RKO (cell line): ENCODE measurements at places on chromosomes 2 and 18.

GRCh38 chr2:97355887-97356286 lies 233.8 kb downstream of the ANKRD36B start:
- no peak for DNase-seq

DNA sequence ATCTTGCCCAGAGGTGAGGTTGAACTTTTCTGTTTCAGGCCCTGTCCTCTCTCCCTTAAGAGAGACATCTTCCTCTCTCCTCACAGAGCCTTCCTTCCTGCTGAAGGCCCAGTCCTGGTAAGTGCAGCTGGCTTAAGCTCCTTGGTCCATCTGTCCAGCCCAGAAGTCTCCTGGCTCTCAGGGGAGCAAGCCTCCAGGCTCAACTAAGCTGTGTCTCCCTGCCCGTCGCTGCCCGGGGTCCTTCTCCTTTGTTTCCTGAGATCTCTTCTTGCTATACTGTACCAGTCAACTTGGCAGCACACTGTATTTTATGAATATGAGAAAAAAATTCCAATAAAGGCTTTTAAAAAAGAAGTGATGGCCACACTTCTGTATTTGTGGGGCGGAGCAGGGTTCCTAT lies 77.4 kb downstream of the KCNF1 start:
- DNase-seq = no peak

- no peak for DNase-seq
Observed at GRCh38 chr2:230767862-230768388, 55.3 kb downstream of the CAB39 start.

DNA sequence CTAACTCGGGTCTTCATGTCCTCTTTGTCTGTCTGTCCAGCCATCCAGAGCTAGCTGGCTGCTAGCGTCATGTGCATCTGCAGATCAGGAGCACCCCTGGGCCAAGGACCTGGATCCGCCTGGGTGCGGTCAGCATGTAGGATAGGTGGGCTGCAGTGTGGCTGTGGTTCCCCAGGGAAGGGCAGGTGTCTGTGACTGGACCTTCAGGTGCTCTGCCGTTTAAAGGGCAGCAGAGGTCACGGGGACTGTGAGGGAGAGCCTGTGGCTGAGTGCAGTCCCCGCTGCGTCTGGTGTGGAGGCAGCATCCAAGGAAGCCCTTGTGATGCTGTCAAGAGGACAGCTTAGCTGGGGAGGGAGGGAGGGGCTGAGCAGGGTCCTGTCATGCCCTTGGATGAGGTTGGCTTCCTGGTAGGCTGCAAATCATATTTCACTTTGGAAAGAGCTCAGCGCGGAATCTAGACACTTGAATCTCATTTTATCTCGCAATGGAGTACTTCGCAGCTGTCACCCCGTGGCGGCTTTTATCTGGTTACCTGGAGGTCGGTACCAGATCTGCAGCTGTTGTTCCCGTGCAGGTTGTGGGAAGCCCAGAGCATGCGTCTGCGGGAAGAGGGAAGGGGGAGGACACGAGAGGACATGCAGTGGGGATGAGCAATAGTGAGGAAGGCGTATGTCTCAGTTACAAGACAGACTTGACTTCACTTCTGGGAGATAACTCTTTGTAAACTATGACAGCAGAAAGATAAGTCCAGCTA lies 5.9 kb upstream of the RALB start:
- DNase-seq = no peak

DNA sequence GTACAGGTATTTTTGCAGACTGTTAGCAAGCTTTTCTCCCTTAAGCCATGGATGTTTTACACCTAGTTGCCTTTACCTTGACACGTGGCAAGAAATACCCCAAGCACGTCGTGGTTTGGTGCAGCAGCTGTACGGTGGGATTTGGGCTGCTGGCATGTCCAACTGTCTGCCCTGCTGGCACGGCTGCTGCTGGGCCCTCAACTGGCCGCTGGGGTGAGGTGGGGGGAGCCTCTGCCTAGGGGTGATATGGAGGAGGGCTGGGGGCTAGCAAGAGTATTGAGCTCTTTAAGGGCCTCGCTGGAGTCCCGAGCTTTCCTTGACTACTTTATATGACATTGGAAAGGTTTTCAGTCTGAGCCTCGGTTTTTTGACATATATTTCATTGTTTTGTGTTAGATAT lies 41.6 kb downstream of the LPIN1 start:
- no peak for DNase-seq

- no peak for DNase-seq
Observed at GRCh38 chr18:54906331-54907185, 52.7 kb downstream of the CCDC68 start.

DNA sequence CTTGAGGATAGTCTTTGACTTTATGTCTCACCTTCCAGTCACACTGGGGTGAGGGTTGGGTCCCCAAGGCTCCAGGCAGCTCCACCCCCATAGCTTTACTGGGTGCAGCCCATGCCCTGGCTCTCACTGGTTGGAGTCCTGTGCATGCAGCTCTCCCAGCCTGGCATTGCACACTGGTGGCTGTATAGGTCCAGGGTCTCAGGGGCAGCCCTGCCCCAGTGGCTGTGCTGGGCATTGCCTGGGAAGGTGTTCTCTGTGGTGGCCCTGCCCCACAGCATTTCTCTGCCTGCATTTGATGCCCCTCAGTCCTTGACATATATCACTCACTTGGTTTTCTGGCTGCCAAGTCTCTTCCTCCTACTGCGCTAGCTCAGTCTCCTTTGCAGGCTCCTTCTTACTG lies 21.2 kb downstream of the MPHOSPH10 start:
- no peak for DNase-seq

GRCh38 chr2:62330959-62331358 lies 135.0 kb downstream of the B3GNT2 start:
- DNase-seq = no peak
